ENCODE measurements at places on chromosomes 5 and 9.

- no peak for DNase-seq
Observed at GRCh38 chr9:2321523-2322148, 300.0 kb upstream of the VLDLR start.

DNA sequence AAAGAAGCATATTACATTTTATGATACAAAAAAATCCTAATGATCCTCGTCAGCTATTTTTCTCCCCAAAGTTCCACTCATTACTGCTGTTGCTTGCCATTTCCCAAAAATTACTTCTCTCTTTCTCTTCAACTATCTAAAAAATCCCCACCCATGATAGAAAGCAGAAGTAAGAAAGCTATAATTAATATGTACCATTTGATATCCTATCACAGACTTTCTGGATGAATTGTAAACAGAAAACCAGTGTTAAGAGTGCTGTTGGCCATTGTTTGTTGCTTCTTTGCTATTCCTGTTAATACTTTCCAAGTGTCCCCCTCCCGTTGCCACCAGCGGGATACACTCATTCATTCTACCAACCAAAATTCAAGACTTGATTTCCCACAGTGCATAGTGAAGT is 136.3 kb upstream of the SMARCA2 start:
- no peak for DNase-seq

DNA sequence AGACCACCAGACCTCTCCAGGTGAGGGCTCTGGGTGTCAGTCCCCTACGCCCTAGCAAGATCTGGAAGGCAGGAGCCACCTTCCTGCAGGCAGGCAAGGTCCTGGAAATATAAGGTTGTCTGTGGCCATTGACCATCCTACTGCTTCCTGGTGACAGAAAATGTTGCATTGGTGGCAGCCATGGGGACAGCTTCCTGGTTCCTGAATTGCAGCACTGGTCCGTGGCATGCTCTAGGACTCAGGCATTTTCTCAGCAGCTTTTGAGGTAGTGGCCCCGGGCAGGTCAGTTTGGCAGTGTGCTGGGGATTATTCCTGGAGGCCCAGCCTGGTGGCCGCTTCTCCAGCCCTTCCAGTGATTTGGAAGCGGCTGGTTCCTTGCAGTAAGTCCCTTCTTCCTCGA is 36.6 kb upstream of the KCNMB1 start:
- DNase-seq: no peak

- DNase-seq: no peak
Observed at GRCh38 chr5:150461231-150461630, 11.7 kb upstream of the RPS14 start.

DNA sequence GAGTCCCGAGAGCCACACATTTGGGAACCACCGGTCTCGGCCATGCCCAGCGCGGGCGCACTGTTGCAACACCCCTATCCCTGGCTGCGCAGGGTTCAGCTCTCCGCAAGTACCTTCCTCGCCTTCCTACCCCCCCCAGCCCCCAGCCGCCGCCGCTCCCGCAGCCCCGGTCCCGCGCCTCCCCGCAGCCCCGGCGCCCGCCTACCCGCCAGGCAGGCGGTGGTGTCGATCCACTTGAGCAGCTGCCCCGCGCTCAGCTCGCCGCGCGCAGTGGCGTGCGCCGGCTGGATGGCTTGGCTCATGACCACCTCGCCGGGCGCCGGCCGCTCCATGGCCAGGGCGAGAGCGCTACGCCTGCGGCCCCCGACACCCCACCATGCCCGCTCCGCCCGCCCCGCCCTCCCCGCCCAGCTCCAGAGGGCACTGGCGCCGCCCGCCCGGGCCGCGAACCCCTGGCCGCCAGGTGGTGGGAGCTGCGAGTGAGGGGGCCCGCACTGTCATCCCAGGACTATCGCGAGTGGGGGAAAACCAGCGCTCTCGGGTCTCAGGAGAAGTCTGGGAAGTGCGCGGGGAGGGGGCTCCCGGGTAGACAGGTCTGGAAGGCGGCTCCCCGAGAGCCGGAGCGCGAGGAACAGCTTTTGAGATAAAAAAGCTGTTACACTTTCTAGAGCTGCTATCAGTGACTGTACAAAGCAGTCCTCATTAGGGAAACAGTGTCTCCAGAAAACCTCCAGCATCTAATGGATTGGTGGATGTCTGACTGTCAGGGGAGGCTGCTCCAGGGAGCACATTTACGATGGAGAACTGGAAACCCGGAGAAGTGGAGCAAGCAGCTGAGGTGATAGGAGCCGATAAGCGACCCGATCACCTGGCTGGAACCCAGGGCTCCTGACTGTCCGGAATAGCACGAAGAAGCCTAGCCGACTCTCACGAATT is at the start of gene ACOT12:
TSS of gene ACOT12 (minus strand) at position 352 of the 936 bp plus-strand sequence. CDS start at position 332, 20 bp downstream.
- no peak for DNase-seq

DNA sequence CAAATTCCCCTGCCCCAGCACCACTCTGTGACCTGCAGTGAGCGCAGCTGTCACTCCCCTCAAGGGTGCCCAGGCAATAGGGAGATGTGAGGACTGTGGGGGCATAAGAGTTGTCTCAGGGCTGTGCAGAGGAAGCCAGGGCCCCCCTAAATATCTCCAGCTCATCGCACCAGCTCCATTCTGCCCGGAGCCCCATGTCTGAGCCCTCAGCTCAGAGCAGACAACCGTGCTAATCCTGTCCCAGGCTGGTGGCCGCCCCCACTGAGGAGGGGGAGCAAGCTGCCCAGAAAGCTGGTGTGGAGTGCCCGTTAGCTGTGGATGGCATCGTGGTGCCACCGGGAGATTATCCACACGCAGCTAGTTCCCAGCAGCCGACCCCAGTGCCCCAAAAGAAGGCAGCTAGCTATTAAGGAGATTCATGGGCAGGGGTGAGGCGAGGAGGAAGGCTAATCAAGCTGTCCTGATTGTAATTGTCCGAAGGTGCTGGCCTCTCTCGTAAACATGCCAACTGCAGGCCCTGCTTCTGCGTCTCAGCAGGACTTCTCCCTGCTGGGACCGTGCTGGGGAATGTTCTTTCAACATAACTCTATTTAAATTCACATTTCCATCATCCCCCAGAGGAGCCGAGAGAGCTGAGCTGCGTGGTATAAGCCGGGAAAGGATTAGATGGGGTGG is 17.0 kb upstream of the FIBCD1 start:
- DNase-seq: no peak

- DNase-seq: no peak
Observed at GRCh38 chr5:137470111-137470920, 28.8 kb downstream of the SPOCK1 start.

- no peak for DNase-seq
Observed at GRCh38 chr5:81609810-81610375, 141.0 kb downstream of the SSBP2 start.

GRCh38 chr9:100030548-100030947 is 68.3 kb downstream of the ERP44 start:
- DNase-seq: no peak

- DNase-seq: no peak
Observed at GRCh38 chr5:73858776-73859175, 232.8 kb downstream of the ARHGEF28 start.

- no peak for DNase-seq
Observed at GRCh38 chr9:83583151-83584014, 39.6 kb upstream of the IDNK start.
